Sigmoid colon (tissue), 7 donors: ENCODE measurements at places on chromosomes 3 and 15. TPM values are rescaled to one million over a fixed set of nuclear protein-coding genes. Genes with fewer than 3 reads are reported as not detected.

DNA sequence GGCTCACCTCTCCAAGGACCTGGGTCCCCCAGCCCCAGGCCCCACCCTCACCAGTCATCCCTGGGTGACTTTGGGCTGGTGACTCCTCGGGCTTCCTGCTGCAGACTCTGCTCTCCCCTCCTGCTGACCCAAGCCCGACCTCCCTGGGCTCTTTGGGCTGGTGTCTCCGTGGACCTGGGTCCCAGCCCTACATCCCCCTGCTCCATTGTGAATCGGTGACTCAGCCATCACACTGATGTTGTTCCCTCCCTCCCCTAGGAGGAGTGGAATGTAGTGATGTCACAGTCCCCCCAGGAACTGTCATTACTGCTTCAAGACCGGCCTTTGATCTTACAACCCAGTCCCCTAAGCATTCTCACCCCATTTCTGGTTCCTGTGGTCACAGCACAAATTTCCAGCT, 83.7 kb downstream of the ADAMTS7 start:
- no peaks in the 10 kb centered on the region for H3K27me3 ChIP-seq
- peak overlapping the region; percentile 73 for H3K27ac ChIP-seq
- no peak for DNase-seq
- peaks cover 22% of the 10 kb centered on the region for H3K4me1 ChIP-seq

DNA sequence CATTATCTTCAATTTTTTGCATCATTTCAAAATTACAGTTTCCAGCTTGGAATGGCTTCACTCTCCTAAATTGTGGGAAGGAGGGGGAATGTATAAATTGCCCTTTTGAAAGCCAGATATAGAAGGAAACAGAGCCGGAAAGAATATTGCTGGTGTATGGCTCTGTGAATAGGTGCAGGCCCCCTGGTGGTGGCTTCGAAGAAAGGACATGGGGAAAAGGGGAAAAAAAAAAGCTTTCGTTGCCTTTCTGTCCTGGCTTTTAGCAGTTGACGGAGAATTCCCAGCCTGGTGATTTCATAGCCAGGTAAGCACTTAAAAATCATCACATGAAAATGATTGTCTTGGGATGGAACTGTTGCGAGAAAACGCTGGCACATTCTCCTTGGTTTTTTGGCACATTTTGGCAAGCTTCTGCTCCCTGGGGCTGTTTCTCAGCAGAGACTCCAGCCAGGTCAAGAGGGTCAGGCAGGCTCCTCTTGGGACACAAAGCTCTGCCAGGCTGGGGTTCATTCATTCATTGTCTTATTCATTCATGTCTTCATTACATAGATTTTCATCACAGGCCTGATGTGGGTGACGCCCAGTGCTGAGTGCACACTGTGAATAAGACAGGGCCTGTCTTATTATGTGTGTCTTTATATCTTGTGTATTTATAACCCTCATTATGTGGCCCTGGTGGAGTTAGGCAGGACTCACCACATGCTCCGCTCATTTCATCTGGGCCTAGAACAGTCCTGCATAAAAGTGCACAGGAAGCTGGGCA, 300.0 kb upstream of the TPM1 start:
- H3K36me3 ChIP-seq: peaks cover 19% of the 10 kb centered on the region
- peak; percentile 92 for DNase-seq
- H3K27me3 ChIP-seq: no peaks in the 10 kb centered on the region
- H3K4me1 ChIP-seq: no peaks in the 10 kb centered on the region
- peak overlapping the region; percentile 70 for H3K27ac ChIP-seq

DNA sequence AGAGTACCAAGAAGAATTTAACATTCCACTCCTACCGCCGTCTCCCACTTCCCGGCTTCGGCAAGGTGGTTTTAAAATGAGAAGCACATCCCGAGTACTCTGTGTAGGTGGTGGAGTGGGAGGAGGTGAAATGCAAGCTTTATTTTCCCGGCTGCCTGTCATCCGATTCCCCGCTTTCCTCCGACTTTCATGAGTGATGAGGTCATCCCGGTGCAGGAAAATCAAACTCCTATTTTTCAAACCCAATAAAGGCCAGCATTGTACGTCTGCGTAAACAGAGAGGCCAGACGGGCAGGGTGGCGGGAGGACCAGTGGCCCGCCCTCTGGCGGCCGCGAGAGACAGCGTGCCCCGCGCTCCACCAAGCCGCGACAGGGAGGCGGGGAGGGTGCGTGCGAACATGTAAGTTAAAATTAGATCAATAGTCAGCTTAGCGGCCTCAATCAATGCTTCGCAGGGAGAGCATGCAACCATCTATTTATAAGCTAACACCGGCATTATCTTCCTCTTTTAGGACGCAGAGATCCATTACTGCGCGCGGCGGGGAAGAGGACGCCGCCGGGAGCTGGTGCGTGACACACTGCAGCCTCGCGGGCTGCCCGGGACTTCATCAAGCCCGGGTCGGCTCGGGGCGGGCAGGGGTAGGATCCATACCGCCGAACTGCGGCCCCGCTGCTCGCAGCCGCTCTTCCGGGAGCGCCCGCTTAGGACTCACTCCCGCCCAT, 163.3 kb downstream of the CD47 start:
- no peaks in the 10 kb centered on the region for H3K36me3 ChIP-seq
- H3K4me1 ChIP-seq: no peaks in the 10 kb centered on the region
- peak overlapping the region; percentile 5 for H3K27ac ChIP-seq
- peak; percentile 75 for DNase-seq
- no peaks in the 10 kb centered on the region for H3K27me3 ChIP-seq

RETNLB gene
- not detected for total RNA-seq

BCHE gene
- total RNA-seq: 34.9 TPM
